ENCODE measurements at places on chromosomes 3 and 15. TPM values are rescaled to one million over a fixed set of nuclear protein-coding genes. Genes with fewer than 3 reads are reported as not detected.

LSMEM2 gene
- under 0.01 TPM for total RNA-seq

GJD2 gene
- total RNA-seq = not detected

PDZRN3 gene
- 17.0 TPM for total RNA-seq

KBTBD8 gene
- 8.6 TPM for total RNA-seq

CATSPER2 gene
- total RNA-seq = 11.3 TPM

All from IMR-90 (cell line).